ENCODE measurements at places on chromosomes 13 and 19.

- no peak for DNase-seq
These were observed 231.3 kb downstream of the TBC1D4 start for GRCh38 chr13:75250526-75251178.

DNA sequence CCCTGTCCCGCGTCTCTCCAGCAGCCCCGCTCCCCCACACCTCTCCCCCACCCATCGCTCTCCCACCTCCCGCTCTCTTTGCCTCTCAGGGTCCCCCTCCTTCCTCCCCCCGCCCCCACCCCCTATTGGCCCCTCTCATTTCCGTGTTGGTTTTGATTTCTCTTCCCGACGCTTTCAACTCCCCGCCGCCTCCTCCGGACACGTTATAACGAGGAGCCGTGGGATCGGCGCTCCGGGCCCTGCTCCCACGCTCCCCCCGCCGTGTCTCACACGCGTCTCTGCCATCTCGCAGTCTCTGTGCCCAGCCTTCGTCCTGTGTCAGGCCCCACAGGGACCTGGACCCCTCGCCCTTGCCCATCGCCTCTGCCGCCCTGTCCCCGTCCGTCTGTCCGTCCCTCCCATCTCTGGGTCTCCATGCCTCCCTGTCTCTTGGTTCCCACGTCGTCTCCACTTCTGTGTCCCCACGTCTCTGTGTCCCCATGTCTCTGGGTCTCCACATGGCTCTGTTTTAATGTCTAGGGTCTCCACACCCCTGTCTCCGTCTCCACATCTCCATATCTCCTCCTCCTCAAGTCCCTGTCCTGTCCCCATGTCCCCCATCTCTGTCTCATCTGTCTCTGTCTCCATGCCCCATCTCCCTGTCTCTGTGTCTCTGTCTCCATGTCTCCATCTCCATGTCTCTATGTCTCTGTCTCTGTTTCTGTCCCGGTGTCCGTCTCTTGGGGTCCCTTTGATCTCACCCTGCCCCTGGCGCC lies 13.1 kb downstream of the ERFL start:
- no peak for DNase-seq

GRCh38 chr13:34116651-34117050 lies 298.7 kb downstream of the RFC3 start:
- no peak for DNase-seq

DNA sequence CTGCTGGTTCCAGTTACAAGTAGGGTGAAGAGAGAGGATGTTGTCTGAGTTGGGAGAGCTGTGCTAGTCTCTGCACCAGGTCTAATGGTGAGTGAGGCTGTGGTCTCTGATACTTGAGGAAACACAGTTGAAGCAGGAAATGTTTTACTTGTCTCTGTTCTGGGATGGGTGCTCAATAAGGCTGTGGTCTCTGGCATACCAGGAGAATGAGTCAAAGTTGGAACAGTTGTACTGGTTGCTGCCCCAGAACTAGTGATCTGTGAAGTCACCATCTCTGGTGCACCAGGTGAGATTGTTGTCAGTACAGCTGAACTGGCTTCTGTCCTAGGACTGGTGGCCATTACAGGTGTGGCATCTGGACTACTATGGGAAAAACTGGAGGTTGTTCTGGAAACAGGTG lies 74.7 kb downstream of the MUC16 start:
- no peak for DNase-seq

- DNase-seq: no peak
These were observed 40.8 kb downstream of the CAPN12 start for GRCh38 chr19:38703509-38703908.
